ENCODE measurements at places on chromosomes 3 and 15.

DNA sequence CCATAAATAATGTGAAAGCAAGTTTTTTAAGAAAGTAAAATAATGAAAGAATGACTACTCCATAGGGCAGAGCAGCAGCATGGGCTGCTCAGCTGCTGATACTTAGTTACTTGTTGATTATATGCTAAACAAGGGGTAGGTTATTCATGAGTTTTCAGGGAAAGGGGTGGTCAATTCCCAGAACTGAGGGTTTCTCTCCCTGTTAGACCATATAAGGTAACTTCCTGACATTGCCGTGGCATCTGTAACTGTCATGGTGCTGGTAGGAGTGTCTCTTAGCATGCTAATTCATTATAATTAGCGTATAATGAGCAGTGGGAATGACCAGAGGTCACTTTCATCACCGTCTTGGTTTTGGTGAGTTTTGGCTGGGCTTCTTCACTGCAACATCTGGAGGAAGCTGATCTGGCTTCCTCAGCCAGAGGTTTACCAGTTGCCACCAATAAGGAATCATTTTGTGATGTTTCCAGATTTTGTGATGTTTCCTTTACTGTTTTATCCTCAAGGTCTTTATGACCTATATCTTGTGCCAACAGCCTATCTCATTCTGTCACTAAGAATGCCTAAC, 121.8 kb upstream of the CHL1 start:
- no peaks in the 10 kb centered on the region for H3K36me3 ChIP-seq
- H3K4me3 ChIP-seq, result no peak overlapping the region

DNA sequence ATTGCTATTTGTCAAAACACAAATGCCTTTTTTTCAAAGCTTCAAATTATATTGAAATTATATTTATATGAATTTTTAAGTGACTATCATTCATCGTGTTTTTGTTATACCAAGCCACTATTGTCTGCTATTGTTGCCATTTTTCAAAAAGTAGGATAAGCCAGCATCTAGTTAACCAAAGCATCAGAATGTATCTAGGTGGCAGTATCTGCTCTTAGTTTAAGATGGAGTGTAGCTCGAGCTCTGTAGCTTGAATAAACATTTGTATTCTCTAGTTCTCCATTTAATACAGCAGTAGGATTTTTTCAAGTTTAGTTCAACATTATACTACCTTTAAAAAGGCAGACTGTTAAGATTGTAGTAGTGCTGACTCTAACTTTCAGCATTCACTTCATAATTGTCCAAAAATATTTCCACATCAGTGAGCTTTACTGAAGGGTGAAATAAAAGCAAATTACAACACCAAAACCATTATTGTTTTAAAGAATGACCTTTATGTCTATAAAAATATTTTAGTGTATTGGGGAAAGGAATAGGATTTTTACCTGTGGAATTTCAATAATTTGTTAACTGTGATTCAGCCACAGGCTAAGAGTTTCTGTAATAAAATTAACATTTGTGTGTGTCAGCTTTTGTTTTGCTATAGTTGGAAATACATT, 19.6 kb upstream of the C15orf61 start:
- H3K27ac ChIP-seq, result no peak overlapping the region
- no peaks in the 10 kb centered on the region for H3K36me3 ChIP-seq
- no peak for DNase-seq

DNA sequence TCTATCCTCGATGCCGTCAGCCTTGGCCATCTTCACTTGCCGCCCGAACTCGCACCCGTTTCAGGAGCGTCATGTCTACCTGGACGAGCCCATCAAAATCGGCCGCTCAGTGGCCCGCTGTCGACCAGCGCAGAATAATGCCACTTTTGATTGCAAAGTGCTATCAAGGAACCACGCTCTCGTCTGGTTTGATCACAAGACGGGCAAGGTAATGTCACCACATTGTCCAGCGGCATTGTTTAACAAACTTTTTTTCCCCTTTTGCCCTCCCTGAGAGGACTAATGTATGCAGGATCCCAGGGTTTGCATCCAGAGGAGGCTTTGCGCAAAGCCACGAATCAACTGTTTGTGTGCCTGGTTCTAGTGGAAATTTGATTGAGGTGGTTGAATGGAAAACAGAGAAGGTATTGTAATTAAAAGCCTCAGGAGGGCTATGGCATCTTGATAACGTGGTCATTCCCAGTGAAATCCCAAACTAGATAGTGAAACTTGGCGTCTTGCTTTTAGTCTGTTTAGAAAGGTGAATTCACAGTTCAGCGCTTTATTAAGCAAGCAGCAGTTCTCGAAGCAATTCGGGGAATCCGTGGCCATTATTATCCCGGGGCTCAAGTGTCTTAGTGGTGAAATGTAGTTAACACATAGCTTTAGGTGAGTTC, 1.7 kb downstream of the SLMAP start:
- peaks cover 39% of the 10 kb centered on the region for H3K4me1 ChIP-seq
- peak; percentile 16 for DNase-seq
- H3K4me3 ChIP-seq, result no peak overlapping the region
- no peaks in the 10 kb centered on the region for H3K36me3 ChIP-seq

DNA sequence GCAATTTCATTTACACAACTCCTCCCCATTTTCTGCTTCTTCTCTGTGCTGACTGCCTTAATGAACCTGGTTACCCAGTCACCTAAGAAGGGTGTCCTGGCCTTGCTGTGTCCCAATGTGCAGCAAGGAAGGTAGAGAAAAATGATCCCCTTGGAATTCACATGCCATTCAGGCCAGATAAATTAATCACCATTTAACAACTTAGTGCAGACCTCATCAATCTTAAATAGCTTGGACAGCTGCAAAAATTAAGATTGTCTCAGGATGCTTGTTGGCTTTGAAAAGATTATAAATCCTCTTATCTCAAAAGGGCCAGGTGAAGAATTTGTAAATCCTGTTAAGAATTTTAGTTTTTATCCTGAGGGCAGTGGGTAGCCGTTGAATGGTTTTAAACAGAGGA, 9.7 kb upstream of the CDV3 start:
- DNase-seq, result no peak
- no peaks in the 10 kb centered on the region for H3K4me1 ChIP-seq
- no peak overlapping the region for H3K27ac ChIP-seq
- H3K36me3 ChIP-seq, result no peaks in the 10 kb centered on the region

- no peaks in the 10 kb centered on the region for H3K4me1 ChIP-seq
- no peak for DNase-seq
- H3K36me3 ChIP-seq, result no peaks in the 10 kb centered on the region
- H3K27me3 ChIP-seq, result no peaks in the 10 kb centered on the region
Measured at GRCh38 chr15:44092221-44092620, 102.8 kb downstream of the FRMD5 start.
